Osteoblast (primary cell): ENCODE measurements at places on chromosomes 2 and 18. TPM values are rescaled to one million over a fixed set of nuclear protein-coding genes. Genes with fewer than 3 reads are reported as not detected.

- DNase-seq, result no peak
These were observed 33.4 kb downstream of the SFXN5 start for GRCh38 chr2:73037947-73038585.

GRCh38 chr2:179268277-179268925 lies 3.8 kb upstream of the SESTD1 start:
- DNase-seq, result no peak

Gene AQP12A
- total RNA-seq, result not detected in 2 replicates

DNA sequence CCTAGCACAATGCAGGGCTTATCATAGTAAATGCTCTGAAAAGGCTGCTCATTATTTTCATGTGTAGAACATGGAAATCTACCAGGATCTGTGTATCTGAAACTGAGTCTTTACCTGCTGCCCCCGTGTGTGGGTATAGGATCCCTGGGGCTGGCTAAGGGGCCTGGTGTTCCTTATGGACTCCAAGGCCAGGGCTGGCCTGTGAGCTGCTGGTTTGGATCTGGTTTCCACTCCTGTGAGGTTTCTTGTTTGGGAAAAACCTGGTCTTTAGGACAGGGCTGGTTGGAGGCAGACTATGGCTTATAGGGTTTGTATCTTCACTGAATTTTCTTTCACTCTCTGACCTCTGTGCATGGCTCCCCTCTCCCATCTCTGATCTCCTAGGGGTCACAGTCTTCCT lies 80.8 kb downstream of the DYSF start:
- DNase-seq, result no peak

GRCh38 chr18:50282521-50283335 lies 1.4 kb upstream of the MBD1 start:
- no peak for DNase-seq

GRCh38 chr2:45889620-45890370 lies 238.3 kb downstream of the PRKCE start:
- no peak for DNase-seq

DNA sequence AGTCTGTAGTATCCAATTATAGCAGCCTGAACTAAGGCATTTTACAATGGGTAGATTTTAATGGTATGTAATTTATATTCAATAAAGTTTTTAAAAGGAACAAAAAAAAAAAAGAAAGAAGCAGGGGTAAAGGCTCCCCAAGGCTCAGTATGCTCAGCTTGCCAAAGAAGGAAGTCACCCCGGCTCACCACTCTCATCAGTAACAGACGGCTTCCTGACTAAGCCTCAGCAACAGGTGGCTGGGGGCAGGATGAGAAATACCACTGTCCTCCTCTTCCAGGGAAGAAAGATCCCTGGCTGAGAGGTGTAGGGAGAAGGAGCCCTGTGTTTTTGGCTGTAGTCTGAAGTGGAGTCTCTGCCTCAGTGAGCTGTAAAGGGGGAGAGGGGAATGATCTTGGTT lies 121.2 kb downstream of the ARHGEF4 start:
- DNase-seq, result no peak

Gene SERPINE2
- 658 and 835 TPM in 2 replicates for total RNA-seq

- DNase-seq, result peak; percentile 67
These were observed 82.5 kb upstream of the EPB41L3 start for GRCh38 chr18:5626130-5626880.

- DNase-seq, result no peak
These were observed 149.5 kb upstream of the HDAC4 start for GRCh38 chr2:239550357-239550756.

GRCh38 chr2:14524041-14524802 lies 108.3 kb upstream of the LRATD1 start:
- peak; percentile 36 for DNase-seq

- no peak for DNase-seq
These were observed 53.8 kb downstream of the SKA1 start for GRCh38 chr18:50428531-50429206.

Gene GTF2A1L
- 0.59 and 1.1 TPM in 2 replicates for total RNA-seq

Gene ANKRD23
- total RNA-seq, result 1.8 and 2.1 TPM in 2 replicates

DNA sequence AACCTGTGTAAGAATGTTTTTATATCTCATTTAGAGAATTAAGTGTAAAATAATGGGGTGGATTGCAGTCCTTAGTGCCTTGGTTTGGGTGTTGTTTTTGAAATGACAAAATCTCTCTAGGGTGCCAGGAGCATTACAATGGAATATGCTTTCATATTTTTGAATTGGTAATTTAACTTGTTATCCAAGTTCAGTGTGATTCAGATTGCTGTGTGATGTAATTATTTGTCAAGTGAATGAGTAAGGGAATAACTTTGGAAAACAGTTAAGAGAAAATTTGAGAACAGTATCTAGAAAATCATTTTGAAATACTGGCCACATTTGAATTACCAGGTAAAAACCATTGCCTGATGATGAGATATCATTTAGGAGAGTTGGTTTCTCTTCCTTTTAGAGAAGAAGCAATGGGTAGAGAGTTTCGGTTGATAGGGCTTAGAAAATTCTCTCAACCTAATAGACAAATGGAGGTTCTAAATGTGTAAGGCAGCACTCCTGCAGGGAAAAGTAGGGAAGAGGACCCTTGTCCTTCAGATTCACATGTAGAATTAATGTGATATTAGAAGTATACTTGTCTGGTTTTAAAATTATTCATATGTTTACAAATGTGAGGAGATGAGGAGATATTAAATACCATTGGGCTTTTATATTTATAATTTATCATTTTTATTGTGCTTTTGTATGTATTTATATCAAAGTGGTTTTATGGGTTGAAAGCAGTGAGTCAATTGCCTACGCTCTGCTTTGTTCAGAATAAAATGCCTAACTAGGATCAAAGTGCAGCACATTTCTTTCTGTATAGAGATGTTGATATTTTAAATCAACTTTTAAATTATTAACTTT lies 124.8 kb downstream of the PHLPP1 start:
- no peak for DNase-seq

Gene STPG4
- 0.59 and 0.72 TPM in 2 replicates for total RNA-seq
